Activated T-helper 17 cell treated with anti-CD3 and anti-CD28 coated beads, Interleukin-2, amount 50 U/mL, for 72 hours (primary cell): ENCODE measurements at places on chromosomes 5 and 9. TPM values are rescaled to one million over a fixed set of nuclear protein-coding genes. Genes with fewer than 3 reads are reported as not detected.

The BOD1 gene
- 24.9 TPM for total RNA-seq

DNA sequence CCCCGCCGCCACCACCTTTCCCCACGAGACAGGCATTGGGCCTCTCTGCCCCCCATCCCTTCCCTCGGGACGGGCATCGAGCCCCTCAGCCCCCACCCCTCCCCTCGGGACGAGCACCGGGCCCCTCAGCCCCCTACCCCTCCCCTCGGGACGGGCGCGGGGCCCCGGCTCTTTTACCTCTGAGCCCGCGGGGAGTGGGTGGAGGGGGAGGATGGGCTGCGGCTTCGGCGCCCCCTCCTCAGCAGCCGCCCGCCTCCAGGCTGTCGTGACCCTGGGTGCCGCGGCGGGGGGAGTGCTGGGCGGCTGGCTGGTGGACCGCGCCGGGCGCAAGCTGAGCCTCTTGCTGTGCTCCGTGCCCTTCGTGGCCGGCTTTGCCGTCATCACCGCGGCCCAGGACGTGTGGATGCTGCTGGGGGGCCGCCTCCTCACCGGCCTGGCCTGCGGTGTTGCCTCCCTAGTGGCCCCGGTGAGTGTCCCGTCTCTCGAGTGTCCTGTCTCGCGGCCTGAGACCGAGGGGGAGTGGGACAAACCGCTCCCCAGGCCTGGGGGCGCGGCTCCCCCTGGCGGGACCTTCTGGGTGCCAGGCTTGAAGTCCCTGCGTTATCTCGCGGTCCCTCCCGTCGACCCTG lies 791 bp downstream of the SLC2A8 start:
- no peak for ATAC-seq

GRCh38 chr9:29001006-29001405 lies 1427.7 kb upstream of the C9orf72 start:
- no peak for ATAC-seq

DNA sequence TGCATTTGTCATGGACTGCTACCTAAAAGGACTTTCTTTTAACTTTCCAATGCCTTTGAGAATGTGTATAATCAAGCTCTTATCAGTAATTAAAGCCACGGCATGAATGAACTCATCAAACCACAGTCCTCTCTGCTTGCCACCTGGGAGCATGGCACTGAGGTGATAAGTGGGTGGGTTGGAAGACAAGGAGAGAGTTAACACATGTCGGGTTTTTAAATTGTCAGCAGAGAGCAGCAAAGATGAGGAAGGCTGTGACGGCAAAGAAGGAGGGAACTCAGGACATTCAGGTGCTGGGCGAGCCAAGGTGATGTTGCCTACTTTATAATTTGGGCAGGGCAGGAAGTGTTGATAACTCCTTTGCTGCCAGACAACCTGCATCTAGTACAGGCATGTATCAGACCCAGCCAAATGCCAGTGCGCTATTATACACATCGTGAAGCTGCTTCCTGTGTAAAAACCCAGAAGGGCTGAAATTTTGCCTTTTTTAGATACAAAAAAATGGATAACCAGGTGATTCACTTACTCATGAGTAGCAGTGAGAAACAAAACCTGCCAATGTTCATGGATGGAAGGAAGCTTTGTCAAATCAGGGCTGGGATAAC lies 269.1 kb downstream of the KIF4B start:
- ATAC-seq = no peak

DNA sequence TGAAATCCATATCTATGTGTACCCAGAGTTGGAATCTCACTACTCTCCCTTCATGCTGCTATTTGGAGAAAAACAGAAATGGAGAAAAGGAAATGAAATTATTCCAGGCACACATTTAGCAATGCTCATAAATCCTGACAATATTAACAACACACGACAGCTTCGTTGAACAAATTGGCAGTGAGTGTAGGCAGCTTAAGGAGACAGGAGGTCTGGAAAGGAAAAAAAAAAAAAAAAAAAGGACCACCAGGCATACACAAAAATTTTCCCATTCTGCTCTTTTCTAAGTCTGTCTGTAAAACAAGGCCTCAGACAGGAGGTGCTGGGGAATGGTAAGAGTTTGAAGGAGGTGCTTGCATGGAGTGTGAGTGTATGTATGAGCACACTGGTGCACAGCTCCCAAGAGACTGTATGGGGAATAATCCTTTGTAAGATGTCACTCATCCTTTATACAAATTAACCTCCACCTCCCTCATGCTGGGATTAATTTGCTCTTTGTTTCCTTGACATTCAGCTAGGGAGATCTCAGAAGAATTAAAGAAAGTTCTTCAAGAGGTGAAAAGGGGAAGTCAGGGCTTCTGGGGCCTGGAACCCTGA lies 78.9 kb downstream of the ASTN2 start:
- ATAC-seq = no peak

- ATAC-seq = no peak
These were observed 177.2 kb upstream of the MAP3K1 start for GRCh38 chr5:56638061-56638621.

The TPPP gene
- total RNA-seq = 0.19 TPM

GRCh38 chr9:16154521-16155078 lies 601.8 kb downstream of the CCDC171 start:
- peak; percentile 76 for ATAC-seq

DNA sequence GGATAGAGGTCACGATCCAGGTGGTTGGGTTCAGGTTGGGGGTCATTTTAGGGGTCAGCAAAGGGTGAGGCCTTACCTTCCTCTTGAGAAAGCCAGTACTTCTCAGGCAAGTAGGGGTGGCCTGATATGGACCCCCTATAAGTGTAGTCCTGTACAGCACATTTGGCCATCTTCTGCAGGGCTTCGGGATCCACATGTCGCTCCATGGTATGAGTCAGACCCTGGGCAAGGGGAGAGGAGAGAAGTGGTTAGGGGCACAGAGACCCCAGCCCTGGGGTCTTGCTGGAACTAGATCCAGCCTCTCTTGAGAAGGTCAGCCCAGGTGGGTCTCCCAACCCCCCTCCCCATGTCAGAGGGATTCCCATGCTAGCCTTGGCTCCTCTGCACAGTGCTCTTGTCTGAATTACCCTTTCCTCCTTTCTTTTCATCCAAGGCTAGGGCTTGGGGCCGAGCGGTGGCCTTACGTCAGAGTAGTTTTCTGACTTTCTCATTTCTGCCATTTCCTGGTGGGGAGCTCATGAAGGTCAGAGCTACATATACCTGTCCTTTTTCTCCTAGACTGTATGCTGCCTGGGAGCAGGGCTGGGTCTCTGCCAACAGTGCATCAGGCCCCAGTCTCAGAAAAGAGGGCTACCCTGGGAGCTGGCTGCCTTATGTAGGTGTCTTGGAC lies 9.0 kb upstream of the MYORG start:
- ATAC-seq = no peak

The MIGA2 gene
- total RNA-seq = 35.0 TPM

GRCh38 chr9:6565312-6565711 lies 80.2 kb downstream of the GLDC start:
- no peak for ATAC-seq

- no peak for ATAC-seq
These were observed 929 bp upstream of the PLPP6 start for GRCh38 chr9:4661165-4661564.

DNA sequence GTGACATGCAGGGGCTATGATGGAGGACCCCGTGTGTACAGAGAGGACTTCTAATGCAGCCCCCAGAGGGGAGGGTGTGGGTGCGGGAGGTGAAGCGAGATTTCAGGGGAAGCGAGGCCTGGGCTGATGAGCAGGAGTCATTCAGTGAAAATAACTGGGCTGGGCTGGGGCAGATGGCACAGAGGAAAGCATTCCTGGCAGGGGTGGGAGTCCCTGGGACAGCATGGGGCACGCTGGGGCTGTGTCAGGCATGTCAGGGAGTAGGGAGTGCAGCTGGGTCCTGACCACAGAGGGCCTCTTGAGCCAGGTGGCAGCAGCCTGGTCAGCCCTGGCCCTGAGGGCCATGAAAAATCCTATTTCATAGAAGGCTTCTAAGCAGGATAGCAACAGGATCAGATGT lies 36.6 kb downstream of the COL15A1 start:
- no peak for ATAC-seq

The DOCK2 gene
- 244 TPM for total RNA-seq

DNA sequence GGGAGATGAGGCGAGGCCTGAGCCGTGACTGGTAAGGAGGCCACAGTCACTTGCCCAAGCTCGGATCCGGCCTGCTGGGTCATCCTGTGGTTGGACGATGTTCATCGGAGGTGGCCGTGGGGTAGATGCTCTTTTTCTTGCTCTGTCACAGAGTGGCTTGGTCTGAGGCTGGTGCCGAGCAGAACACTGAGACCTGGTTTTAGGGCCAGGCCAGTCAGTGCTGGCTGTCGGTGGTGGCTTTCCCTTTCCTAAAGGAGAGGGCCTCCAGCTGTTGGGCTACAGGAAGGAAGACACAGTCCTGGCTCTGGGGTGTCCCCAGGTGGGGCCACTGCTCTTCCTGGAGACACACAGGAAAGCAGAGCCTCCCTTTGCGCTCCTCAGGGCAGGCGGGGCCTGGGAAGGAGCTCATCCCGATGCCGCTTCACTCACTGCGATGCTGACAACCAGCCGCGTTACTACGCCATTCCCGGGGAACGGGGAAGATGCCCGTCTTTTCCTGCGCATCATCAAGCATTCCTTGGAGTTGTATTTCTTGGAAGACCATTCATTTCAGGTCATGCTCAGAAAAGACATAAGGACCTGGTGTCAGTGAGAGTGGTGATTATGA lies 254.8 kb upstream of the IRX4 start:
- no peak for ATAC-seq

DNA sequence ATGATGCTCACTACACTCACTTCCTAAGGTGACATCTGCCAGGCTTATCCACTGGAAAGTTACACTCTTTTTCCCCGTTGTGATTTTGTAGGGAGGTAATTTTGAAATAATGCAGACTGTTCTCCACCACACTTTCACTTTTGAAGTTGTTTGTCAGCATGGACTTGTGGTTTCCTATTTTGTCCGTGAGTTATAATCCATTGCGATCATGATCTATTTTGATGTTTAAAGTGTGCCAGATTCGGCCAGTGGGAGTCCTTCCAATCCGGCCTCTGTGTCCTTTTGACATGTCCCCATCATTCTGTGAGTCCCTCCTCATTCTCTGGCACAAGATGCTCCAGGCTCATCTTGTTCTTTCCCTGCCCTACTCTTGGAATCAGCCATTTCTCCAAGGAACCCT lies 211.3 kb upstream of the KLF4 start:
- no peak for ATAC-seq

The FAM78A gene
- total RNA-seq = 50.2 TPM

DNA sequence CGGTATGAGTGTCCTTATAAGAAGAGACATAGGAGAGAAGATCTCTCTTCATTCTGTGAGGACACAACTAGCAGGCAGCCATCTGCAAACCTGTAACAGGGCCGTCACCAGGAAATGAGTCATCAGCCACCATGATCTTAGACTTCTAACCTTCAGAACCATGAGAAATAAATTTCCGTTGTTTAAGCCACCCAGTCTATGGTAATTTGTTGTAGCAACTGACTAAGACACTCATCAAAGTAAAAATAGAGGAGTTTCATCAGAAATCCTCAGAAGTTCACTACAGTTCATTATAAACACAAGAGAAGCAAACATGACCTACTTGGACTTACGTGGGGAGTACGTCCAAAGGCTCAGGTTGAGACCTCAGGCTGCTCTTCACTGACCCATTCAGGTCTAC lies 357.7 kb downstream of the SEMA5A start:
- peak; percentile 58 for ATAC-seq
